ENCODE measurements at places on chromosomes 7 and 10.

DNA sequence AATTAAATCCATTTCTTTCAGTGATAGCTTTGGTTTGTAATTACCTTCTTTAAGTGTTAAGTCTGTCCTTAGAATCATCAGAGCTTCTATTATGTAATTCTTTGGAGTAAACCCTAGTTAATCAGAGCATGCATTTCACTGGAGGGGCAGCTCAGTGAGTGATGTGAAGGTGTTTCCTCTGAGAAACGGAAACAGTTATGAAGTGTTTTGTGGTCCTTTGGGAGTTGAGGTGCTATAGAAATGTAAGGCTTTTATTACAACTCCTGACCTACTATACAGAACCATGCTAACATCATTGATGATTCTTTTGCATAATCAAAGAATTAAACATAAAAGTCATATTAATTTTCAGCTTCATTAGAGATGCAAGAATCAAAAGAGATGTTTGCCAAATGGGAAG, 141.5 kb downstream of the EXOC4 start:
- DNase-seq: no peak

DNA sequence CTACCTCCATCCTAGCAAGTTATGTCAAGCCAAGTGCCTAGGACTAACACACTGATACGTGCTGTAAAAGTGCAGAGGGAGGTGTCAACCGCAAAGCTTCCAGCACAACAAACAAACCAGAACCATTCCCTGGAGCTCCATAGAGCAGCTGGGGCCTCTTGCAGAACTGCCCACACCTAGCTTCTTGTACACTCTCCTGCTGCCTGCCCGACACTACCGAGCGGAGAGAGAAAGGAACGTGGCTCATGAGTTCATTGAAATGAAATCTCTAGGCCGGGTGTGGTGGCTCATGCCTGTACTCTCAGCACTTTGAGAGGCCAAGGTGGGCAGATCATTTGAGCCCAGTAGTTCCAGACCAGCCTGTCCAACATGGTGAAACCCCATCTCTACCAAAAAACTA, 73.5 kb downstream of the MKI67 start:
- DNase-seq: no peak

DNA sequence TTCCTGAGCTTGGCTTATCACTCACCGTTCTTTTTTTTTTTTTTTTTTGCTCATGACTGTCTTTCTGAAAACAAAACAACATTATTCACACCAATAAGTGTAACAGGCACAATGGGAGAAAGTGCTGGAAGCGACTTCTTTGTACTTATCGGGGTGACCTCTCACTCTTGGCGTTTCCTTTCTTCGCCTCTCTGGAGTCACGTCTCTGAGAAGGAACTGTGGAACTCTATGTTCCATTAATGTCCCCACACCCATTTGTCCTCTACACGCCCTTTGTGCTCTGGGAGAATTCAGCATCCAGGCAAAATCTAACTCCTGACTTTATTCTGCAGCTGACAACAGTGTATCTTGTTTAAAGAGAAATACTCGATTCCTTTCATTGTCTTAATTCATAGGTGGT, 70.8 kb upstream of the FAM204A start:
- DNase-seq: no peak

GRCh38 chr10:124219062-124219461, 125.7 kb upstream of the CHST15 start:
- DNase-seq: no peak

GRCh38 chr10:49207936-49208487, 19.8 kb upstream of the TMEM273 start:
- no peak for DNase-seq

DNA sequence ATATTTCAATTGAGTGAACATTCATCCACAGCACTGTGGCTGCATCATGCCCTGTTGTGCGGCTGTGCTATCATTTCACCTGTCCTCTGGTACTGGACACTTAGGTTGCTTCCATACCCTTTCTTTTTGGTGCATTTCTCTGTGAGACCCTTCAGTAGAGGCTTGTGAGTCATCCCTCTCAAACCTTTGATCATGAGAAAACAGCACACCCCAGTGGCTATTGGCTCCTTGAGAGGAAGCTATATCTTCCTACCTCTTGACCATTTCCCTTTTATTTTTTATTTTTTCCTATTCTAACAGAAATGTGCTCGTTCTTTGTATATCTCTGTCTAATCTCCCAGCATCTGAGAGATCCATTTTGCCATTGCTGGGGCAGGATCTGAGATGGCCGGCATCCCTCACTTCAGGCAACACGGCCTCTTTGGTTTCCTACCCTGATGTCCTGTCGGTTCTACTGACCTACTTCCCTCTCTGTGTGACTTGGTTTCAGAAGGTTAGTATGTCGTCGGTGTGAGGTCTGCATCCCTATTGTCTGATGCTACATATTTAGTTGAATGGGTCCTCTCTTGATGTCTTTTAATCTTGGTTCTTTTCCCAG, 23.8 kb upstream of the PIK3AP1 start:
- no peak for DNase-seq

GRCh38 chr7:92221766-92222165, 23.9 kb downstream of the KRIT1 start:
- no peak for DNase-seq

DNA sequence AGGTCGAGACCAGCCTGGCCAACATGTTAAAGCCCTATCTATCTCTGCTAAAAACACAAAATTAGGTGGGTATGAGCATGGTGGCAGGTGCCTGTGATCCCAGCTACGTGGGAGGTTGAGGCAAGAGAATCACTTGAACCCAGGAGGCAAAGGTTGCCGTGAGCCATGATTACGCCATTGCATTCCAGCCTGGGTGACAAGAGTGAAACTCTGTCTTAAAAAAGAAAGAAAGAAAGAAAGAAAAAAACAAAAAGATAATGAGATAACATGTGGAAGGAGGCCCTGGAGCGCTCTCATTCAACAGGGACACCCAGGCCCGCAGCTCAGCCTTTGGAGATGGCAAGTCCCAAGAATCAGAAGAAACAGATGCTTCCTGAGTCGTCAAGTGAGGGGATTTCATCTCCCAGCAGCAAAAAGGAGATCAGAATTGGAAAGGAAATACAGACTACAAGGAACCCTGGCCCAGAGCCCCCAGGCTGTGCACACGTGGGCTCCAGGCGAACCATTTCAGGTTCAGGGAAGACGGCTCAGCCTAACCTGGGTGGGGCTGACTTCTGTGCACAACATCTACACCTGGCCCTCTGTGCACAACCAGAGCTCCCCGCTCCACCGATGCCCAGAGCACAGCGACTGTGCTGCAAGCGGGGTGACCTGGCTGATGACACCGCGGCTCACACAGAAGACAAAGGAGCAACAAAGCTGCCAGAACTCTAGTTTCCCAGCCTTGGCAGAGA, 33.3 kb downstream of the GNA12 start:
- DNase-seq: no peak

- no peak for DNase-seq
These were observed 533.4 kb downstream of the NEBL start for GRCh38 chr10:20363684-20364083.

DNA sequence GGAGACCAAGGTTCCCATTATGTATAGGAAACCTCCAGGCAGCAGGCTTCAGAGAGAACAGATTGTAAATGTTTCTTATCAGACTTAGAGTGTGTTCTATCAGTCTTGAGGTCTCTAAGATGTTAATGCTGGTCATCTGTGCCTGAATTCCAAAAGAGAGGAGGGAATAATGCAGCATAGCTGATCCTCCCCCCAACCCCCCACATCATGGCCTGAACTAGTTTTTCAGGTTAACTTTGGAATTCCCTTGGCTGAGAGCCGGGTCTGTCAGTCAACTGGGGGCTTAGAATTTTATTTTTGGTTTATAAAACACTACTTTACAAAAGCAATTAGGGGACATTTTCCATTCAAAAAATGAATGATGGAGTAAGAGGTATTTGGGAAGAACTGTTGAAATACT, 184.3 kb downstream of the NEBL start:
- DNase-seq: no peak

DNA sequence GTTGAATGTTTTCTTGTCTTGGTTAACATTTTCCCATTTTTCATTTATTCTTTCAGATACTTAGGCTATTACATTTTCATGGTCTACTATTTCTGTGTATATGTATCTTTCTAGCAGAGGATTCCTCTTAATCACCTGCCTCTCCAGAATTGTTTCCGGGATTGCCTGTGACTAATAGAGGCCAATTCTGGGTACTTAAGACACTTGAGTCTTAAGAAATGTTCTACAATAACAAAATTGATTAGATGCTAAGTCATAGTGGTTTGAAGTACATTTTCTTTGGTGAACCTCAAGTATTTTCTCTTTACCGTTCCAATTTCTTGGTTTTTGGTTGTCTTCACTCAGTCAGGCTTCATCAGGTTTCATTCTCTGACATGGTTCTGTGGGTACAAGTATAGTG, 26.4 kb downstream of the BBS9 start:
- no peak for DNase-seq

GRCh38 chr7:155533120-155533826, 13.1 kb downstream of the CNPY1 start:
- no peak for DNase-seq

DNA sequence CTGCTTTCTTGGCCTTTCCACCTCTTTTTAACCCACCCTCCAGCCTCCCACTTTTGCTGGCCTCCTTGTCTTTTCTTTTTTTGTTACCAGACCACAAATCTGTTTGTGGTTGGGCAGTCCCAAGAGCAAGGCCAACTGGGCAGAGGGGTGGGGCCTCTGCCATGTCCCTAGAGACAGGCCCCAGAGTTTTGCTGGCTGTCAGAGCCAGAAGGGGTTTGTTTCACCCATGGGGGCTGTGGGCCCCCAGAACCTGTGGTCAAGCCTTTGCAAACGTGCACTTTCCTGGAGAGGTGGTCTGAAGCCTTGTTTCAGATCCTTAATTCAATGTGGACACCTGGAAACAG, 10.3 kb downstream of the ZMIZ1 start:
- DNase-seq: no peak

DNA sequence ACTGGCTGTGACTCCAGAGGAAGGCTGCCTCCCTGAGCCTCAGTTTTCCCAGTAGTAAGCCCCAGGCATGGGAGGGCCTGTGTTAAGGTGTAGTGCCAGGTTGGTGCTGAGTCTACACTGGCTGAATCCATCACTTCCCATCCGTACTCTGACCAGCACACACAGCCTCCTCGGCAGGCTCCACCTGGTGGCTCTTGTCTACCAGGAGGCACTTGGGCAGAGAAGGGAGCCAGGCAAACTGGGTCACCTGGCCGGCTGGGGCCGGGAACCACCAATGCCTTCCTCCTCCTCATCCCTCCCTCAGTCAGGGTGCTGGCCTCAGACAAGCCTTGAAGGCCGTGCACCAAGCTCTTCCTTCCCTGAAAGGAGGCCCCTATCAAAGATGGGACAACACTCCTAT, 75.7 kb downstream of the CHST15 start:
- no peak for DNase-seq

- DNase-seq: no peak
These were observed 160.6 kb downstream of the ST7 start for GRCh38 chr7:117113871-117114270.

DNA sequence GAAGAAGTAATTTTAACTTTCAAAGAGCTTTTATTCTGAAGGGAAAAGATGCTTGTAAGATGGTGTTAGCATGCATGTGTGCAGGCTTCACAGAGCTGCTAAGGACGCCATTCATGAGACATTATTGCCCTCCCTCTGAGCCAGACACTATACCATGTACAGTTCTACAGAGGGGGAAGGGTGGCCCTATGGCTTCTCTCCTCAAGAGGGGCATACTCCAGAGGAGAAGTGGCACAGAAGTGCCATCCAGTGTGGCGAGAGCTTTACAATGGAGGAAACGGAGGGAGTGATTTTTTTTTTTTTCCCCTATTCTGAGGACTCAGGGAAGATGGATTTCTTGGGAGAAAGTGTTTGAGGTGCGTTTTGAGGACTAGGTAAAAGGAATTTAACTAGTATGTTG, 119.5 kb downstream of the BICC1 start:
- DNase-seq: no peak

DNA sequence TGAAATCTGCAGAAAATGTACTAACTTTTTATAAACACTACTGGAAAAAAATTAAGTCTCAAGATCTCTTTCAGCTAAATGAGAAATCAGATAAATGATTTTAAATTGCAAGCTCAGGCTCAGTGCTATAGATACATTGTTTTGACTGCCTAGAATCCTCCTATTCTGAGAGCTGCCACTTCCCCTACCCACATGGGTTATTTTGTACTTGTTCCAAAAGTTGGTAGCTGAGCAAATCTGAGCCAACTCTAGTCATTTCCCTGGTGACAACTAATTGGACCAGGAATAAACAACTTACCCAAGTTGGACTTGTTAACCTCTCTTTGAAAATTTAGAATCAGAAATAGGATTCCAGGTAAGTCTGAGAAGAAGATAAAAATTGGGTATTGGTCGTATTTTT, 202.1 kb downstream of the MBL2 start:
- no peak for DNase-seq

DNA sequence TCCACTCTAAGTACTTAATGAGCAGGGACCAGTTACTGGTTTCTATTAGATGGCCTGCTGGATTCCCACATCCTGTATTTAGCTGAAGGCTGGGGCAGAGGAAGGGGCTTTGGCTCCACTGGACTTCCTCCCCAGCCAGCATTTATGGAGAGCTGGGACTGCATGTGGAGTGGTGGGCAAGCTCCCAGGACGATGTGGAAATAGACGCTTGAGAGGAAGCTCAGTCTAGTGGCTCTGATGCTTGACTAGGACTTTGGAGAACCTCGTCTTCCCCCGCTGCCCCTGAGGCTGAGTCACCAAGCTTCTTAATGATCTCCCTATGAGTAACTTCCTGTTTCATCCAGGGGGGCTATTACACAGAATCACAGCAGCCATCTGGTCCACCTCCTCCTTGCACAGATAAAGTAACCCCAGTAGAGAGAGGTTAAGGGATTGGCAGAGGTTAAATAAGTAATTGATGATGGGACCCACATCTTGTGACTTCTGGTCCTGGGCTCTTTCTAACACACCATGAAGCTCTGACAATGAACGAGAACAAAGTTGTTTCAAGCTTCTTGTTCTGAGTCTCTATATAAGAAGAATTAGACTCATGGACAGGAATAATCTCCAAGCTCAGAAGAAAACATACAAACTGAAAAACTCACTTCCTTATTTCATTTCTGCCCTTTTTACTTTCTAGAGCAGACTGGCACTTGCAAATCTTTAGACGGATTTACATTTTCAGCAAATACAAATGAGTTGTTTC, 126.2 kb downstream of the PRPF18 start:
- DNase-seq: peak; percentile 78

- DNase-seq: no peak
These were observed 120.0 kb downstream of the SEC23IP start for GRCh38 chr10:120012566-120012965.

GRCh38 chr10:31582365-31583052, 263.5 kb downstream of the ZEB1 start:
- no peak for DNase-seq

GRCh38 chr7:71191771-71192170, 59.8 kb downstream of the GALNT17 start:
- DNase-seq: no peak

DNA sequence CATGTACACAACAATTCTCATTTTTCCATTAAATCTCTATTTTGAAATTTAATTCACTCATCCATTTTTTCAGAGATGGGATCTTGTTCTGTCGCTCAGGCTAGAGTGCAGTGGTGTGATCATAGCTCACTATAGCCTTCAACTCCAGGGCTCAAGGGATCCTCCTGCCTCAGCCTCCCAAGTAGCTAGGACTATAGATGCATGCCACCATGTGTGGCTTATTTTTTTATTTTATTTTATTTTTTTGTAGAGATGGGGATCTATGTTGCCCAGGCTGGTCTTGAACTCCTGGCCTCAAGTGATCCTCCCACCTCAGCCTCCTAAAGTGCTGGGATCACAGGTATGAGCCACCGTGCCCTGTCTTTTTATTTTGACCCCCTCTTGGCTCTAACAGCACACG, 203.8 kb upstream of the KLF14 start:
- DNase-seq: no peak

Measured in adrenal gland (tissue), 19 donors.